ENCODE measurements at places on chromosomes 6 and 20.

DNA sequence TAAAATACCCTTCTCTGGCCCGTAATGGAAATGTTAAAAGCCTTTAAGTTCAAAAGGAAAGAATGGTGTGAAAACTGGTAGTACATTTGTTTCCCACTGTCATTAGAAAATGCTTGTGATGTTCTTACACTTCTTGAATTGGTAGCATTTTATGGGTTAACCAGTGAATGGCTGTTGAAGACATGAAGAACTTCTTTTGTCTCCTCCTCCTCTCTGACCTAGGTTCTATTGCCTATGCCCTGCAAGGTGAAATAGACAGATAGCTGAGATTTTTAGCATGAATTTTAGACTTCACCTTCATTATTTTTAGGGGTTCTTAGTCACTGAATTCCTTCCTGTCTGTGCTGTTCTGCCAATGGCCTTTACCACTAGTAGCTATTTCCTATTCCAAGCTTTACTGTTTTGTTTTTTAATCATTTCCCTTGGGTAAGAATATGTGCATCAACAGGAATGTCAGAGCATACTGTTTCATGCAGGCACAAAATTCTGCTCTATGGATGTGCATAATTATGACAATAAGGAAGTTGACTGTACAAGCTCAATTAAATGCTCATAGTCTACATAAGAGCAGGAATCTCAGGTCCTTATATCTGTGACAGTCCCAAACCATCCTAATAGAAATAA, 4.9 kb downstream of the TNFAIP3 start:
- DNase-seq: no peak

DNA sequence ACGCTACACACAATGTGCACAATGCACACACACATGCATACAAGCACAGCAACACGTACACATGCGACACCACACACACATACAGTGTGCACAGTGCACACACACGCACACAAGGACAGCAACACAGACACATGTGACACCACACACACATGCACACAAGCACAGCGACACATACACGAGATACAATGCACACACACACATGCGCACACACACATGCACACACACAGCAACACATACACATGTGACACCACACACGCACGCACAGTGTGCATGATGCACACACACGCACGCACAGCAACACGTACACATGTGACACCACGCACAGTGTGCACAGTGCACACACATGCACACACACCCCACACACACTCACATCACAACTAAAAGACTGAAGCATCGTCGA, 327.3 kb downstream of the THBS2 start:
- no peak for DNase-seq

DNA sequence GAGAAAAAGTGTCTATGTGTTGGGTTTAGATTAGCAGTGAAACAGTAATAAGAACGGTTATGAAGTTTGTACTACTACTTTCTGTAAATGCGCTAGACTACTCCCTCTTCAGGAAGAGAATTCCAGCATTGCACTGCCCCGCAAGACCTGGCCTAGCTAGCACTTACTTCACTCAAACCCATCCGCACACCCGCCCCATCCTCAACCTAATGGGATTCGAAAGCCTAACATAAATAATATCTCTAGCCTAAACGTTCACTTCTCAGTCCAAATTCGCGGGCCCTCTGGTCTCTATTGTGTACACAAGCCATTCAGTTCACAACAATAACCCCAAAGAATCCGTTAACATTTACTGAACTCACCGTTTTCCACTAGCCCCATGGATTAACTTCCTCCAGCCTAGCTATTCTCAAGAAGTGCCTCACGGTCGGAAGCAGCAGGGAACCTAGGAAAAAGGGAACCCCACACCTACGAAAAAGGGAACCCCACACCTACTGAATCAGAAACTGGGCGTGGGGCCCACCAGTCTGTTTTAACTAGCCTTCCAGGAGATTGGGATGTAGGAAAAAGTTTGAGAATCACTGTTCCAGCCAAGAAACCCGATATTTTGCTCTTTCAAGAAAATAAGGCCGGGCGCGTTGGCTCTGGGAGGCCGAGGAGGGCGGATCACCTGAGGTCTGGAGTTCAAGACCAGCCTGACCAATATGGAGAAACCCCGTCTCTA, 45.4 kb upstream of the BTN3A2 start:
- DNase-seq: no peak

DNA sequence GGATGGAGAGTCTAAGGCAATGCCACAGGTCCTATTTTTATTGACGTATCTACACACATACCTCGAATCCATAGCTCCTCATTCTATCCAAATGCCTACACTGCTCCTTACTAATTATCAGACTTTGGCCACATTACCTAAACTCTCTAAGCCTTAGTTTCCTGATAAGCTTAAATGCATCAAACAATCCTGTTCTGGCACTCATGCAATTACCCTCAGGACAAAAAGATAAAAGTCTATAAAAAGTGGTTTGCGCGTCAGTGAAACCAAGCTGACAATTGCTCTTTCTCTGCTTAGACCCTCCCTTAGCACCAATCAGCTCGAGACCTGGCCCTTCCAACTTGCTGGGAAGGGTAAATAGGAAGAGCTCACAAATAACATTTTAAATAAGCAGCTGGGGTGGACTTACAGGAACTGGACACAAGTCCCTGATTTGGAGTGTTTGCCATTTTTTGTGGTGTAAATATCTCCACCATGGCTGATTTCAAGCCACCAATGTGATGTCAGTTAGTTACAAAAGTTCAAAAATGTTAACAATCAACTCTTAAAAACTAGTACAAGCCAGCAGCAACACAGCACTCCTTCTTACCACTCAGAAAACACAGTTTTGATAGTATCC, 7.2 kb upstream of the PLEKHG1 start:
- DNase-seq: no peak

DNA sequence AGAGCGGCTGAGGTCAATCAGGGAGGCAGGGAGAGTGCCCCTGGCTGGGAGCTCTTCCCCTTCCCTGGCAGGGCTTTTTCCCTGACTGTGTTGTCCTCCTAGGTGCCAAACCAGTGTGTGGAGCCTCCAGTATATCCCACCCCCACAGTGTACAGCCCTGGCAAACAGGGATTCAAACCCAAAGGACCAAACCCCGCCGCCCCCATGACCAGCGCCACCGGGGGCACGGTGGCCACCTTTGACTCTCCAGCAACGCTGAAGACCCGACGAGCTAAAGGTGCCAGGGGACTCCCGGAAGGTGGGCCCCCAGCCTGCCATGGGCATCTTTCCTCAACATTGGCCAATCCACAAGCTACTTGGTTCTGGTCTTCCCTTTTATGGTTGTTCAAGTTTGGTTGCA, 25.2 kb downstream of the ZNF341 start:
- DNase-seq: no peak

- DNase-seq: no peak
Observed at GRCh38 chr6:132650429-132650828, 8.6 kb downstream of the TAAR1 start.

- no peak for DNase-seq
Observed at GRCh38 chr20:44296011-44296410, 15.0 kb downstream of the FITM2 start.

- no peak for DNase-seq
Observed at GRCh38 chr6:7188492-7188891, 80.7 kb downstream of the RREB1 start.

DNA sequence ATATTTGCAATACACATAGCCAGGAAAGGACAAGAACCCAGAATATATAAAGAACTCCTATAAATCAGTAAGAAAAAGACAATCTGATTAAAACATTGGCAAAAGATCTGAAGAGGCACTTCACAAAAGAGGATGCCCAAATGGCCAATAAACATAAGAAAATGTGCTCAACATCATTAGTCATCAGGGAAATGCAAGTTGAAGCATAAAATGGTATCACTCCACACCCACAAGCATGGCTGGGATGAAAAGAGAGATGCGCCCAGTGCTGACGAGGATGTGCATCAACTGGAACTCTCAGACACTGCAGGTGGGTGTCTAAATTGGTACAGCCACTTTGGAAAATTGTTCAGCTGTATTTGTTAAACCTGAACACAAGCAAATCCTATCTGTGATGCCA, 42.4 kb upstream of the MLN start:
- DNase-seq: no peak

DNA sequence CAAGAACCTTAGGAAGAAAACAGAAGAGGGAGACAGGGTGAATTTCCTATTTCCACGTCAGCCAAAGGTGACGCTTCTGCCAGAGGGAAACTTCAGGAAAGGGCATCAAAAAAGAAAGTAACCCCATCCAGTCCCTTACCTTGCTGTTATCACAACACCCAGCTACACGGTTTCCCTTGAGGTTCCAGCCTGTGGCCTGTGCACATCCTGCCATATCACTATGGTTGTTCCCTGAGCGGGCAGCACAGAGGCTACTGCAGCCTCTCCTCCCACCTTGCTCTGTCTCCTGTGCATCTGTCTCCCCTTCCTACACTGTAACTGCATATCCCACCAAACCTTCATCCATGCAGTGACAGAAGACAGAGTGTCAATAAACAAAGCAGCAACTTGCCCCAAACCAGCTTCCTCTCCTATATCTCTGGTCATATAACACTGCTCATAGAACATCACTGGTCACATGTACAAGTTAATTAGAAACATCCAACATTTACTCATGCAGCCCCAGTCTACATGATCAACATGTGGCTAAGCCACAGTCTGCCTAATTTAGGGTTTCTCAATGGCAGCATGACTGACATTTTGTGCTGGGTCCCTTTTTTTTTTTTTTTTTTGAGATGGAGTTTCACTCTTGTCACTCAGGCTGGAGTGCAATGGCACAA, 54.7 kb downstream of the GFOD1 start:
- no peak for DNase-seq

GRCh38 chr6:100426241-100426640, 38.5 kb downstream of the SIM1 start:
- no peak for DNase-seq

DNA sequence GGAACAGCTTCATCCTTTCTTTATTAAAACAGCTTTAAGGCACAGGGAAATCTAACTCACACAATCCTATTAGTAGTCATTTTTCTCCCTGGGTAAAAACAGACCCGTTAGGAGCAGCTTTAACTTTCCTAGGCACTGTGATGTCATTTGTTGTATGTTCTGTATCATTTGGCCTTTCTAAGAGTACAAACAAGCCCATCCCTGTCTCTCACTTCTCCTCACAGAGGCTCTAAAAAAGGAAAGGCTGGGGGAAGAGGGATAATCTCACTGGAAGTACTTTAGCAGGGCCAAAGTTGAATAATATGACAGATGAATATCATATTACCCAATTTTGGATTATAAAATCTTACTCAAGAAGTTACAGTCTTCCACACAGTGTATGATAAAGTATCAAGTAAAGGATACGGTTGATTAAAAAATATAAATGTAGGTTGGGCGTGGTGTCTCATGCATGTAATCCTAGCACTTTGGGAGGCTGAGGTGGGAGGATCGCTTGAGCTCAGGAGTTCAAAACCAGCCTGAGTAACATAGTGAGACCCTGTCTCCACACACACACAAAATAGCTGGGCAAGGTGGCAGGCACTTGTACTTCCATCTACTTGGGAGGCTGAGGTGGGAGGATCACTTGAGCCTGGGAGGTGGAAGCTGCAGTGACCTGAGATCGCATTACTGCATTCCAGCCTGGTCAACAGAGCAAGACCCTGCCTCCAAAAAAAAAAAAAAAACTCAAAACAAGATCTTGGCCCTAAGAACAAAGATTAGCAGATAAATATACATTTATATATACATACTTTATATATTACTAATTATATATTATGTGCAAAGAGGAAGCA, 7.9 kb downstream of the NUDT3 start:
- no peak for DNase-seq

- DNase-seq: no peak
Observed at GRCh38 chr20:1328680-1329330, at the start of gene SDCBP2. Gene SDCBP2, minus strand, starts transcription at chr20:1329139. Its CDS starts 8,723 bp downstream, at chr20:1320416.

DNA sequence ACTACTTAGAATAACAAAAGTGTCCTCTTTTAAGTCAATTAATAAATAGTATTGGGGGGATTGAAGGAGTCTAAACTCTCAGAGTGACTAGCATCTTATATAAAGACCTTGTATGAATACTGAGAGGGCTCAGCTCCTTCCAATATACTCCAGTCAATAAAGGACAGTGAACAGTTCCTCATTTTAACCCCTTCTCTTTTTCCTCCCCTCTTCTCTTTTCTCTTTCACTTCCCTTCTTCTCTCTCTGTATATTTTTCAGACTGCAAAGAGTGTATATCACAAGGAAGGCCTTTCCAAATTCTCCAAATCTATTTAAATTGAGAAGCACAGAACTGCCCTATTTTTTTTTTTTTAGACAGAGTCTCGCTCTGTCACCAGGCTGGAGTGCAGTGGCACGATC, 99.5 kb downstream of the CD164 start:
- no peak for DNase-seq

DNA sequence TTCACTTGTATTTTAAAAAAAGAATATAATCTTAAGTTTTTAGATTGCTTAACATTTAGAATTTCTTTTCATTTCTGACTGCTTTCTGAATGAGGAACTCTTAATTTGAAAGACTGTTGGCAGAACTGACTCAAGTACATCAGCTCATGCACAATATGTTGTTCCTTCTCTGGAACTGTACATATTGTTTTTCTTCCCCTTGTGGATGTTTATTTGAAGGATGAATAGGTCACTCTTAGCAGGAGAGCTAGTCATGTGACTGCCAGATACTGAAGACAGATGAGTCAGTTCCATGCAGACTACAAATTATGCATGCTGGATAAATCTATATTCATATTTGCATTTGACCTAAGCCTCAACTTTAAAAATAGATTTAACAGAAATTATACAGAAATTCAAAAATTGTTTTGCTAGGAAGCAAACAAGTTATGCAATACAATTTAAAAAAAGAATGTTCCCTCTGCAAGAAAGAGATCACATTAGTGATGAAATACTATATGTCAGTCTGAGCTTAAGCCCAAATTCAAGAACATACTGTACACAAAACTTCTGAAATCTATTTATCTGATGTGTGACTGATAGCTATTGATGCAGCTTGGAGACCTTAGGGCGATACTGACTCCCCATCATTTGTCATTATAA, 1274.9 kb upstream of the GJE1 start:
- DNase-seq: no peak
